ENCODE measurements at places on chromosomes 2 and 18.
A peak's percentile ranks its signal among the peaks of the same experiment; 100 is the strongest.

GRCh38 chr2:160474319-160474645 lies 19.3 kb downstream of the RBMS1 start:
- peaks cover 33% of the 10 kb centered on the region for H3K4me1 ChIP-seq
- no peaks in the 10 kb centered on the region for H3K36me3 ChIP-seq
- H3K27me3 ChIP-seq = no peaks in the 10 kb centered on the region
- no peak overlapping the region for H3K27ac ChIP-seq
- DNase-seq = no peak
- H3K4me3 ChIP-seq = no peak overlapping the region

- no peak overlapping the region for H3K27ac ChIP-seq
- DNase-seq = peak; percentile 13
- no peaks in the 10 kb centered on the region for H3K27me3 ChIP-seq
- no peaks in the 10 kb centered on the region for H3K36me3 ChIP-seq
- H3K4me1 ChIP-seq = no peaks in the 10 kb centered on the region
Observed at GRCh38 chr2:231900486-231900942, 25.7 kb downstream of the NPPC start.

DNA sequence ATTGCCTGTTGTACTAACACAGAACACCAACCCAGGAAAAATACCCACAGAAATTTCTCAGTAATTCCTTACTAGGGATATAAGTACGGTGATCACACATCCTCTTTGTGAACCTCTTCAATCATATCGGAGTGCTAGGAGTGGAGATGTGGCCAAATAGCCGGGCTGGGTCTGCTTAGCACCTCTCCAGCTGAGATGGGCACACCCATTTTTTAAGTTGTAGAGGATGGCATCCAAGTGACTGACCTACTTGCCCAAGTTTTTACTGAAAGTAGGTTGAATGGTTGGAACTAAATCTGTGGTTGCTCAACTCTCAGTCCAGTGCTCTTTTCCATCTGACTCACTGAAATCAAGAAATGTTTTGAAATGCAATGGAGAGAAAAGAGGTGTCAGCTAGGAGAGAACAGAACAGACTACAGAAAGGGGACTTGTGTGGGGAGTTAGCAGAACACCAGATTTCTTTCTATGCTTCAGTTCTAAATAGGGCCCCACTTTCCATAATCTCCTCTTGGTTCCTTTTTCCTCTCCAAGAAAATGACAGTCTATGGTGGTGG lies 68.7 kb upstream of the FSHR start:
- DNase-seq = no peak
- H3K27me3 ChIP-seq = no peaks in the 10 kb centered on the region
- no peak overlapping the region for H3K27ac ChIP-seq
- H3K4me3 ChIP-seq = no peak overlapping the region
- H3K4me1 ChIP-seq = no peaks in the 10 kb centered on the region
- no peaks in the 10 kb centered on the region for H3K36me3 ChIP-seq

DNA sequence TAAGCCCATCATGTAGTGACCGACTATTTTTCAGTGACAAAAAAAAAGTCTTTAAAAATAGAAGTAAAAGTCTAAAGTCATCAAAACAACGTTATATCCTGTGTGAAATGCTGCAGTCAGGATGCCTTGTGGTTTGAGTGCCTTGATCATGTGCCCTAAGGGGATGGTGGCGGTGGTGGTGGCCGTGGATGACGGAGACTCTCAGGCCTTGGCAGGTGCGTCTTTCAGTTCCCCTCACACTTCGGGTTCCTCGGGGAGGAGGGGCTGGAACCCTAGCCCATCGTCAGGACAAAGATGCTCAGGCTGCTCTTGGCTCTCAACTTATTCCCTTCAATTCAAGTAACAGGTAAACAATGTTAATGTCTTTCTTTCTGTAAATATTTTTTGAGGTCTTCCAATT lies at the start of gene CD28:
TSS of gene CD28 (plus strand) at position 237 of the 400 bp plus-strand sequence. CDS start at position 295, 58 bp downstream.
- H3K4me3 ChIP-seq = peak within 1 kb of the TSS; percentile 2
- H3K27ac ChIP-seq = no peak within 1 kb of the TSS
- H3K36me3 ChIP-seq = no peaks in the 10 kb centered on the region

DNA sequence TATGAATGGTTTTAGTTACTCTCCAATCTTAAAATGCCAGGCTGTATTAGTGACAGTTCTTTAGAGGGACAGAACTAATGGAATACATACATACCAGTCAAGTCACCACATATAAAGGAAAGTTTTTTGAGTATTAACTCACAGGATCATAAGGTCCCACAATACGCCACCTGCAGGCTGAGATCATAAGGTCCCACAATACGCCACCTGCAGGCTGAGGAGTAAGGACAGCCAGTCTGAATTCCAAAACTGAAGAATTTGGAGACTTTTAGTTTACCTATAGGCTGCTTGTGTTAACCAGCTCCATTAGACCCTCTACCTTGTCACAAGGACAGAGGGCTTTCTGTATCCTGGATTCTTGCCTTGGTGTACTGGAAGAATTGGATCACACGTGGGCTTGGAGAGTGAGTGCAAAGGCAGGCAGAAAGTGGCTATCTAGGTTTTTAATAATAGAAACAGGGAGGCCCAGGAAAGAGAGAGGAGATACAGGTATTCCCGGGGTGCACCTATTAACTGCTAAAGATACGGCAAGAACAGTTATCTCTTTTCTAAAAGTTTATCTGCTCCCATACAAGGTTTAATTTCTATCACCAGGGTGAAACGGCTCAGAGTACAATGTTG lies 234.9 kb upstream of the CYRIA start:
- H3K4me3 ChIP-seq = no peak overlapping the region
- H3K4me1 ChIP-seq = no peaks in the 10 kb centered on the region
- H3K36me3 ChIP-seq = no peaks in the 10 kb centered on the region

- no peaks in the 10 kb centered on the region for H3K36me3 ChIP-seq
- H3K4me1 ChIP-seq = no peaks in the 10 kb centered on the region
- no peak overlapping the region for H3K4me3 ChIP-seq
- H3K27me3 ChIP-seq = peaks cover 4% of the 10 kb centered on the region
- DNase-seq = no peak
- H3K27ac ChIP-seq = no peak overlapping the region
Observed at GRCh38 chr2:234536178-234536965, 39.5 kb upstream of the ARL4C start.

DNA sequence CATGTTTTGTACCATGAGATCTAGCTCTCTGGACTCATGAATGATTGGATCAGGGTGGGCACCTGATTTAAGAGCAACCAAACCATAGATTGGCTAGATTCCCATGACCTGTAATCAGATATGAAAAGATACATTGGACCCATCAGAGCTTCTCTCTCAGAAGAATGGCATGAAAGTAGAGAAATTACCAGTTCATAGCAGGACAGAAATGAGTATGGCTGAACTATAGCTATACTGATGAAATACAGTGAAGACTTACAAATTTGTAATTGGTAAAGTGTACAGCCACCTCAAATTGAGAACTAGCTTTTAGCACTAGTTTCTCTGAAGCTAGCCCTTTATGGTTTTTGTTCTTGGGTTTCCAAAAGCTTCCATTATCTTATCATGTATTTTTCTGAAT lies 19.0 kb upstream of the EML4 start:
- no peak overlapping the region for H3K27ac ChIP-seq
- H3K4me1 ChIP-seq = no peaks in the 10 kb centered on the region
- H3K27me3 ChIP-seq = no peaks in the 10 kb centered on the region

- no peak overlapping the region for H3K4me3 ChIP-seq
- no peaks in the 10 kb centered on the region for H3K36me3 ChIP-seq
- no peaks in the 10 kb centered on the region for H3K4me1 ChIP-seq
Observed at GRCh38 chr18:36499938-36500337, 202.4 kb downstream of the FHOD3 start.

GRCh38 chr2:27249891-27250651 lies 12.8 kb downstream of the SLC30A3 start:
- H3K27ac ChIP-seq = no peak overlapping the region
- no peak for DNase-seq
- peaks cover 56% of the 10 kb centered on the region for H3K27me3 ChIP-seq
- no peaks in the 10 kb centered on the region for H3K36me3 ChIP-seq

GRCh38 chr2:170339322-170339721 lies 161.4 kb downstream of the MYO3B start:
- DNase-seq = no peak
- no peaks in the 10 kb centered on the region for H3K4me1 ChIP-seq
- no peaks in the 10 kb centered on the region for H3K36me3 ChIP-seq
- no peak overlapping the region for H3K27ac ChIP-seq
- H3K27me3 ChIP-seq = no peaks in the 10 kb centered on the region

GRCh38 chr2:9179572-9180201 lies 26.9 kb upstream of the ASAP2 start:
- DNase-seq = no peak
- peak overlapping the region; percentile 50 for H3K27ac ChIP-seq

GRCh38 chr2:26011990-26012856 lies 21.7 kb upstream of the RAB10 start:
- peak overlapping the region; percentile 17 for H3K27ac ChIP-seq
- DNase-seq = no peak

DNA sequence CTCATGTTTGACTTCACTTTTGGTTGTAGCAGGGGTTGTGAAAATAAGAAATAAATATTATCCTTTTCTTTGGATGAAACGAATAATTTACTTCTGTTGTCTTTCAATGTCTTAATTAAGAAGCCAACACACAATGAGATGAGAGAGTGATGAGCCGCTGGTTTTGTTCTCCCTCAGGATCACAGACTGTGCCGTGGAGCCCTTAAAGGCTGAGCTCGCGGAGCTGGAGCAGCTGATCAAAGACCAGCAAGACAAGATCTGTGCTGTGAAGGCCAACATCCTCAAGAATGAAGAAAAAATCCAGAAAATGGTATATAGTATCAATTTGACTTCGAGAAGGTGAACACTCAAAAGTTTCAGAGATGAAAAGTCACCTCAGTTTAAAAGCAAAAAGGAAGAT lies 28.1 kb upstream of the ASB1 start:
- H3K36me3 ChIP-seq = peaks cover 10% of the 10 kb centered on the region
- H3K4me1 ChIP-seq = no peaks in the 10 kb centered on the region
- H3K4me3 ChIP-seq = no peak overlapping the region
- DNase-seq = no peak

DNA sequence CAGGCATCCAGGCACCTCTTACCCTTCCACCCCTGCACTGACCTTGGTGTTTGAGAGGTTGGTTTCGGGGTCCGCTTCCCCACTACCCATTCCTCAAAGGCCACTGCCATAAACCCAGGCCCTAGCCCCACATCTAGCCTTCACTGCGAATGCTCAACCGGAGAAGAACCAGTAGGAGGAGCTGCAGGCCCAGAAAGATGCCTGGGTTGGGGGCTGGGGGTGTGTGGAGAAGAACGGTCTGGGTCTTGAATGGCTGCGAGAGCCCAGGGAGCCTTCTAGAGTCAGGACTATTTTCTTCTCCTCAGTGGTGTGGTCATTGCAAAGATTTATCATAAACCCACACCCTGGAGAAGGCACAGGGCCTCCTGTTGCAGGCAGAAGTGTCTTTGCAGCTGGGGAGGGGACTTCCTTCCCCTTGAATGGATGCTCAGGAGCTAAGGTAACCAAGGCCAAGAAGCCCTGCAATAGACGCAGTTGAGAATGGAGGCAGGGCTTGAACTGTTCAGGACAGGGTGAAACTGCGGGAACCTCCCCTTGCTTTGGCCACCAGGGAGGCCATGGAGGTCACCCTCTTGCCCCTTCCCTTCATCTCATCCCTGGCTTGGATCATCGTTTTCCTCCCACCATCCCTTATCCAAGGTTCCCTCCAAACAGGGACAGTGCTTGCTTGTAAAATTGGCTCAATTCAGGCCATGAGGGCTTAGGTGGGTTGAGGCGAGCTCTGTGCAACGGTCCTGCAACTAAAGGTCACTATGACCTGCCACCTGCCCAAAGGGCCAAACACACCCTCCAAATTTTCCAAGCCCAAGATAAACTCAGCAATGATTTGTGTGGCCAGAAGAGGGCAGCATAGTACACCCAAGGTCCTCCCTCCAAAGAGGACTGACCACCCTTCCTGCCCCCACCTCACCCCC lies 20.9 kb downstream of the THNSL2 start:
- no peak overlapping the region for H3K27ac ChIP-seq
- H3K36me3 ChIP-seq = no peaks in the 10 kb centered on the region
- no peak for DNase-seq
- H3K4me3 ChIP-seq = no peak overlapping the region
- H3K27me3 ChIP-seq = peaks cover 20% of the 10 kb centered on the region

DNA sequence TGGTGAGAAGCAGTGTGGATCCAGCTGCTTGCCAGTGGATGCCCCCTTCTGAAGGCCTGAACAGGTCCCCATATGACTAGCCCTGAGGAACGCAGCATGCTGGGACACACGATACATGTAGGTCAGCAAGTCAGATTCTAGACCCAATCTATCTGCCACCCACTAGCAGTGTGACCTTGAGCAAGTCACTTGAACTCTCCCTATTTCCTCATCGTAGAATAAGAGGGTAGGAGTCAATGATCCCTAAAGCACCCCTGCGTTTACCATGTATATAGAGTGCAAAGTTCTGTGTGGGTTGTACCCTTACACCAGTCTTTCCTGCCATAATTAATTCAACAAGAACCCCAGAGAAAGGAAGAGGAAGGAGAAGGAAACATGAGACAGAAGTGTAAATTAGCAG lies 123.7 kb downstream of the GALNT14 start:
- no peak for DNase-seq
- no peaks in the 10 kb centered on the region for H3K27me3 ChIP-seq
- H3K36me3 ChIP-seq = no peaks in the 10 kb centered on the region
- no peak overlapping the region for H3K4me3 ChIP-seq
- H3K4me1 ChIP-seq = no peaks in the 10 kb centered on the region

GRCh38 chr2:127096718-127097470 lies 10.1 kb downstream of the BIN1 start:
- peaks cover 24% of the 10 kb centered on the region for H3K4me1 ChIP-seq
- H3K4me3 ChIP-seq = no peak overlapping the region
- H3K36me3 ChIP-seq = no peaks in the 10 kb centered on the region
- DNase-seq = no peak
- no peak overlapping the region for H3K27ac ChIP-seq

DNA sequence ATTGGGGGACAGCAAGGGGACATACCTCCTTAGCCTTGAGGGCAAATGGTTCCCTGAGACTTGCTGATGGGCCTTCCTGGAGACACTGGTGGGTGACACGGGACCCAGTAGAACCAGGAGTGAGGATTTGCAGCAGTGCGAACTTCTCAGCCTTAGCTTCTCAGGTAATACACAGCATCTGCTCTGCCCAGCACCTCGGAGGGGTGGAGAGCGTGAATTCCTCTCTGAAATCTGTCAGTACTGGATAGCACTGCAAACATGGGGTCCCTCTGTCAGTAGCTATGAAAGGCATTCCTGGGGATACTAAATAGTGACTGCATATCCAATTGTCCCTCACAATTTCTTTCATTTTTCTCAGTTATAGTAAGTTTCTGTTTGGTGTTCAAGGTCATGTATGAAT lies 151.7 kb downstream of the GBX2 start:
- no peak overlapping the region for H3K27ac ChIP-seq
- DNase-seq = no peak
- H3K4me3 ChIP-seq = no peak overlapping the region

- peak overlapping the region; percentile 91 for H3K4me3 ChIP-seq
- H3K36me3 ChIP-seq = no peaks in the 10 kb centered on the region
- peaks cover 19% of the 10 kb centered on the region for H3K4me1 ChIP-seq
- no peaks in the 10 kb centered on the region for H3K27me3 ChIP-seq
Observed at GRCh38 chr2:102737431-102737830, 24.4 kb upstream of the TMEM182 start.

- no peaks in the 10 kb centered on the region for H3K27me3 ChIP-seq
- no peak for DNase-seq
- no peaks in the 10 kb centered on the region for H3K4me1 ChIP-seq
- no peak overlapping the region for H3K27ac ChIP-seq
Observed at GRCh38 chr2:228458364-228458763, 276.9 kb upstream of the SPHKAP start.

Measured in left lung (tissue), 14 donors.